ENCODE measurements at places on chromosomes 5 and 9.

DNA sequence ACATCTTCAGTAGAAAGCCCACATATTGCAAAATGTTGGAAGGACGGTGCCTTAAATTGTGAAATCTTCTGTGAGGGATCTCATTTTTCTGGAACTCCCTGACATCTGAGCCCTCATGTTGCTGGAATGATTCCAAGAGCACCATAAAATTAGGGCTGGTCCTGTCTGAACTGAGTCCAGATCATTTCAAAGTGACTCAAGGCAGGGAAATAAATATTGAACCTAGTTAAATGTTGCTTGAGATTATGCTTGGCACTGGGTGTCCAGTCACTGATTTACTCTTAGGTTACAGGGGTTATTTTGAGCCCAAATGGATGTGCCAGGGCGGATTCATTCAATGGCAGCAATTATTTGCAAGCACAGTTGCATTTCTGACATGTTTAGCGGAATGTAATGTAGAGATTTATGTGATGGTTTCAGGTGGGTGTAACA is 437.0 kb downstream of the PIK3R1 start:
- no peak for DNase-seq

DNA sequence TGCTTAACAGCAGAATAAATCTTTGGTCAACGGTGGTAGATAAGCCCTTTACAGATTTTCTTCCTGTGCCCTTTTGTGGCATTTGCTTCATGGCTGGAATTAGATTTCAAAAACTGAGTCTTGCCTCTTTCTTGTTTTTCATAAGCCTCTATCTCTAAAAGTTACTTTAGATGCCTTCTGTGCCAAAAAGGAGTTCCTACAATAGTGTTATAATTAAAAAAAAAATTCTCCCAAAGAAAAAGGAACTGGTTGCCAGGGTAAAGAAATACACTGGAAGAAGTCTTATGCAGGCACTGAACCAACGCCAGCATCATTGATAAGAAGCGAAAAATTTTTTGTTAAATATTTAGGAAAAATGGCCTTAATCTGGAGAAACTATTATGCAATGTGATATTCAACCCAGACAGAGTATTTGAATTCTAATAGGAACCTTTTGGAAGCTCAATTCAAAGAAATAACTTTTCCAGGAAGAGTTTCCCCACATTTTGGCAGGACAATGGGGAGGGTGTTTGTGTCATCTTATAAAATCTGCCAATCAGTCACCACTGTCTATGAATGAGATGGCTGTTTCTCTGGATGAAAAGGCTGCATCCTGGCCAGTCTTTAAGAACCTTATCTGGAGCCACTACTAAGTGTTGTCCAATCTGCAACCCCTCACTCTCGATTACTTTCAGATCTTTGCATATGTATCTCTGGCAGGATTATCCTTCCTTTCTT is 608.1 kb downstream of the PDE4D start:
- DNase-seq = no peak

DNA sequence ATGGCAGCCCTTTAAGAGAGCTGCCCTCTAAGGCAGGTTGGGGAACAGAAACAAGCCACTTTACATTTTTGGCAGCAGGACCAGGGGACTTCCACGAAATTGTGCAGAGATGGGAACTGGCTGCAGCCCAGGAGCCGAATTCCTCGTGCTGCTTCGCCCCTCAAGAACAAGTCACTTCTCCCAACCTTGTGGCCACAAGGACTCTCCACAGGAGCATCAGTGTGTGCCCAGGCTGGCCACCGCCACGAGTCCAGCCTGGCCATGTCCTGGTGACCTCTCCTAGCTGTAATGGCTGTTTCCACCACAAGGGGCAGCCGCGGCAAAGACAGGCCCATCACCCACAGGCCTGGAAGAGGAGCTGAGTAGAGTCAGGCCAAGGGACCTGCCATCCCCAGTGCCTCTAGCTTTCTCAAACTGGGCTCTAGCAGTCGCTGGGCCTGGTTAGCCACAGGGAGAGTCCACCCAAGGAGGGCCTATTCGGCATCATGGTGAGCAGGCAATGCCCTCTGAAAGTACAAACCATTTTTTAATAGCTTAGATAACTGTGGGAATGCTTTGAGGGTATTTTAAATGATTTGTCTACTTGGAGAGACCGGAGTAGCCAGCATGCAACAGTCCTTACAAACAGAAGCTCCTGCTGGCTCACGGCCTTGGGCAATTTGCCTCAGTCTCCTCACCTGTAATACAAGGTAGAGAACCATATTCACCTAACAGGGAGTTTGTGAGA is 129.0 kb downstream of the COL23A1 start:
- no peak for DNase-seq

- DNase-seq = no peak
Observed at GRCh38 chr9:695252-695651, 146.2 kb upstream of the DMRT1 start.

DNA sequence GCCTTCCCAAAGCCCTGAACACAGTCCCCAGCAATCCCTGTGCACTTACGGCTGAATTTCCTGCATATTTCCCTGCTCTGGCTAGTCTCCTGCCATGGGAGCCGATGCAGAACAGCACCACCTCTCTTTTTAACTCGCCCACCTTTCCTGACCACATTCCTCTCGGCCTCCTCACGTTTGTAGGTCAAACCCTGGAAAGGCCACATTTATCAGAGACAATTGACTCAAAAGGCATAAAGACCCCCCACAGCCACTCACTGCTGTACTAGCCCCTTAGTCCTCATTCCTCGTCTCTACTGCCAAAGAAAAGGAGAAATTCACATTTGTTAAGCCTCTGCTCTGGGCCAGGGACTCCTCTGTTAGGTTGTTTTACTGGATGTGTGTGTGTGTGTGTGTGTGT is 43.6 kb downstream of the ENC1 start:
- DNase-seq = no peak

DNA sequence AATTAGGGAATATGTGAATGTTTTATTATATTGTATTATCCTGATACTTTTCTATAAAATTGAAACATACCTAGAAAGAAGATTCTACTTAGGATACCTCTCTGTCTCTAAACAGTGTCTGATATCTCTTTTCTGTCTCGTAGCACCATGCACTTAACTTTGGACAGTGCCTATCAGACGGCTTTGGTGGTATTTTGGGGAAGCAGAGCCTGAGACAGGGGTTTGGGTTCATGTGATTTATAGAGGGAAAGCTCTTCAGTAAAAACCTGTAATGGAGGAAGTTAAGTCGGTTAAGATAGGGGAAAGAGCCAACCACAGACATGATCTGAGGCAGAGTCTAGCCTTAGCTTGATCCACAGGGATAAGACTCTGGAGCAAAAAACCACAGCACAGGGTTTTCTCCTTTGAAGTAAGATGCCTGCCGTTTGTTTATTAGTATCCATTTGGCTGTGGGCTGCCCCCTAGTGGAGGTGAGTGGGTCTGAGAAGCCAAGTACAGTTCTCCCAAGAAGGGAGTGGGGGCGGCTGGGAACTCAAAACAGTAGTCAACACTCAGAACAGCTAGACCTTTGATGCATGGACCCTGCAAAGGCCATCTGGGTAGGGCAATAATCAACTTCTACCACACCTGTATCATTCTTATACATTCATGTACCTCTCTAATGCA is 141.2 kb upstream of the ASTN2 start:
- DNase-seq = no peak

DNA sequence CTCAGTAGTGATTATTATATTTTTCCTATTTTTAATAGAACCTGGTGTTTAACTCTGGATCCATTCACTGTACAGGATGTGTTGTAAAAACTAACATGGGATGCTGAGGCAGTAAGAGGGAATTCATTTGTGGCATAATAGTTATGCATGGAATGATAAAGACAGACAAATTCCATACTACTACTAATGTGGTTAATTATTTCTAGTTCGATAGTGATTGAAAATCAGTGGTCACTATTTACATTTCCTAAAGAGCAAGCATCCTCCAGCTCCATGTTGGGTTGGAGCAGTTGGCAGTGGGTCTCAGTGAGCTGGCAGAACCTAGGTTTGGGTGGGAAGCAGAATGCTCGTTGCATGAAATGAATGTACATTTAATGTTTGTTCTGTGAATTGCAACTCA is 122.6 kb downstream of the SAXO1 start:
- no peak for DNase-seq

DNA sequence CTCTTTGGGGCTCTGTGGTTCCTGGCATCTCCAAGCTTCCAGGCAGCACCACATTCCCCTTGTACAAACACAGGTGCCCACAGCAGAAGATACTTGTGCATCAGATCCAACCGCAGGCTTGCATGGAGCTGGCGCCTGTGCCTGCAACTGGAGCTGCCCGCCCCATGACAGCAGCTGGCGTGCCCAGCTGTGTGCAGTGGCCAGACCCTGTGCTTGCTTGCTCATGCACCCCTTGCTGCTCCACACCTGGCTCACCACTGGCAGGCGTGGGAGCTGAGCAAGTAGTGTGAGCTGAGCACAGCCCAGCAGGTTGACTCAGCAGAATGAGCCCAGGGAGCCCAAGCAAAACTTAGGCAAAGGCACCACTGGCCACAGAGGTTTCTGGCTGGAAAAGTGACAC is 84.4 kb upstream of the STARD4 start:
- DNase-seq = no peak

DNA sequence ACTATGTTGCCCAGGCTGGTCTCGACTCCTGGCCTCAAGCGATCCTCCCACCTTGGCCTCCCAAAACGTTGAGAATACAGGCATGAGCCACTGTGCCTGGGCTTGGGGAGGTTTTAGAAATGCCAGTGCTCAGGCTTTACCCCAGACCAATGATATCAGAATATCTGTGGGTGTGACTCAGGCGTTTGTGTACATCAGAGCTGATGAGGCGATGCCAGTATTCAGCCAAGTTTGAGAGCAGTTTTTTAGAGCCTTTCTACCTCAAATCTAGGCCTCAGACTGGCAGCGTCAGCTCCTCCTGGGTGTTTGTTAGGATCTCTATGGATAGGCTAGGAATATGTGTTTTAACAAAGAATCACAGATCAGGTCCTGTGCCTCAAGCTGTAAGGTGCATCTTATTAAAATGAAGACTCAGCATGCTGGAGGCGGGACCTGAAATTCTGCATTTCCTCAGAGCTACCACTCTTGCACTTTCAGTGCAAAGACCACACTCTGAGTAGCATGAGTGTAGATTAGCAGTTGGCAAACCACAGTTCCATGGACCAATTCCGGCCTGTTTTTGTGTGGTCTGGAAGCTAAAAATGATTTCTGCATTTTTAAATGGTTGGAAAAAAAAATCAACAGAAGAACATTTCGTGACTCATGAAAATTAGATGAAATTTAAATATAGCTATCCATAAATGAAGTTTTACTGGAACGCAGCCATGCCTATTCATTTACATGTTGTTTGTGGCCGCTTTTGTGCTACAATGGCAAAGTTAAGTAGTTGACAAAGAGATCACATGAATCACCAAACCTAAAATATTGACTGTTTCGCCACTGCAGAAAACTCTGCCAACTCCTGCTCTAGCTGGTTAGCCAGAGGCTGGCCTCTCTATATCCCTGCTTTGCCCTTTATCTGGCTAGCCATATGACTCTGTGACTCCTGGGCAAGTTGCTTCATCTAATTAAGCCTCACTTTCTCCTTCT is 92.2 kb downstream of the KLF4 start:
- no peak for DNase-seq

DNA sequence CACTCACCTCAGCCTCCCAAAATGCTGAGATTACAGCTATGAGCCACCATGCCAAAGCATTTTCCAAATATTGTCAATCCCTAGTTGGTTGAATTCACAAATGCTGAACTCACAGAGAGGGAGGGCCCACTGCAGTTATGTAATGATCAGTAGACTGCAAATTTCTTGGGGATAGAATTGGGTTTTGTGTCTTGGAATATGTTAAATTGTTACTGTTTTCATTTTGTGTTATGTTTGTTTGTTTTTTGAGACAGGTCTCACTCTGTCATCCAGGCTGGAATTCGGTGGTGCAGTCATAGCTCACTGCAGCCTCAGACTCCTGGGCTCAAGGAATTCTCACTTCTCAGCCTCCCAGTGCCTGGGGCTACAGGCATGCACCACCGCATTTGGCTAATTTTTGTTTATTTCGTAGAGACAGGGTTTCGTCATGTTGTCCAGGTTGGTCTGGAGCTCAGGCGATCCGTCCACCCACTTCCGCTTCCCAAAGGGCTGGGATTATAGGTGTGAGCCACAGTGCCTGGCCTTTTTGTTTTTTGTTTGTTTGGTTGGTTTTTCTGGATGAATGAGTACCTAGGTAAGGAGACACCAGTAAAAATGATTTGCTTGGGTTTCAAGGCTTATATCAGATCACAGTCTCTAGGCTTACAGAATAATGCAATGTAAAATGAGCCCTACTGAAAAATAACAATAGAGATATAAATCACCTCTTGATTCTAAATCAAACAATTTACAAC is 31.5 kb upstream of the LMNB1 start:
- DNase-seq = no peak

- DNase-seq = no peak
Observed at GRCh38 chr9:125425170-125425897, 163.7 kb downstream of the GAPVD1 start.

DNA sequence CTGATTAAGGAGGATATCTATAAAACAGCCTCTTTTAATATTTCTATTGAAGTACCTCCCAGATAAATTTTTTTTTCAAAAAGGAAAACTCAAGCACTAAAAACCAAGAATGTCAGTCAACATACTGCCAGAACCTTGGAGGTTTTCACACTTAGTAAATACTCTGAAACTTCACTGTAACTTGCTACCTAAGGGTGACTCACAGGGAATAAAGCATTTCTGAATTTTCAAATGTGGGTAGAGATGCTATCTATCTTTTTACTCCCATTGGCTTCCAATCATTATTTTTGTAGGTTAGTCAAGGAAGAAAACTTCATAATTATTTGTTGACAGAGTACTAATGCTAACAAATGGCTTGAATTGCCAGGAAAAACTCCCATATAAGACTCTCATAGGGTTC is 46.1 kb downstream of the SLC25A46 start:
- no peak for DNase-seq

GRCh38 chr5:171577042-171577758 is 157.8 kb downstream of the FGF18 start:
- DNase-seq = no peak

DNA sequence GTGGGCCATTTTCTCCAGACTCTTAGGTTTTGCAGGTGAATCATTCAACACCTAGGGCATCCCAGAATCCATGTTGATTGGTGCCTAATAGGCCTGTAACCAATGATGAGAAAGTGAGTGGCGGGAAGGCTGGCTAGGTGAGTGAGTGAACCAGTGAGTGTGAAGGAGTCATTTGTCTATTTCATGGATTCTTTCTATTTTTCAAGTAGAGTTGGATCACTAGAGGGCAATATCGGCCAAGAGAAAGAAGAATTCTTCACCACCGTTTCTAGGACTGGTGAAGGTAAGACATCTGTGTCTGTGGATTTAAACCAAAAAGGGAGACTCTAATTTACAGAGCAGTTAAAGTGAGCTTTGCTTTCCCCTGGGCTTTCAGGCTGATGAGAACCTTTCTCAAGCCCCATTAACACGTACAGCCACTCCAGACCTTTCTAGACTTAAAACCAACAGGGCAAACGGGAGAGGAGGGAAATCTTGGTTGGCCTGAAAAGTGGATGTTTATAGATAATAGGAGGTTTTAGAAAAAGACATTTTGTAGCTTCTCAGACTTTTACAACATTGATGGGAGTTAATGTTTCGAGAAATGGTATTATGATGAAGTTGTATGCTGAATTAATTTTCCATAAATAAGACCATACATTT is 114.3 kb upstream of the IL12B start:
- no peak for DNase-seq

GRCh38 chr5:93425096-93425495 is 155.9 kb downstream of the NR2F1-AS1 start:
- DNase-seq = no peak

- no peak for DNase-seq
Observed at GRCh38 chr5:96734871-96735325, 72.7 kb downstream of the CAST start.
